ENCODE measurements at places on chromosomes 6 and 20. TPM values are rescaled to one million over a fixed set of nuclear protein-coding genes. Genes with fewer than 3 reads are reported as not detected.

DNA sequence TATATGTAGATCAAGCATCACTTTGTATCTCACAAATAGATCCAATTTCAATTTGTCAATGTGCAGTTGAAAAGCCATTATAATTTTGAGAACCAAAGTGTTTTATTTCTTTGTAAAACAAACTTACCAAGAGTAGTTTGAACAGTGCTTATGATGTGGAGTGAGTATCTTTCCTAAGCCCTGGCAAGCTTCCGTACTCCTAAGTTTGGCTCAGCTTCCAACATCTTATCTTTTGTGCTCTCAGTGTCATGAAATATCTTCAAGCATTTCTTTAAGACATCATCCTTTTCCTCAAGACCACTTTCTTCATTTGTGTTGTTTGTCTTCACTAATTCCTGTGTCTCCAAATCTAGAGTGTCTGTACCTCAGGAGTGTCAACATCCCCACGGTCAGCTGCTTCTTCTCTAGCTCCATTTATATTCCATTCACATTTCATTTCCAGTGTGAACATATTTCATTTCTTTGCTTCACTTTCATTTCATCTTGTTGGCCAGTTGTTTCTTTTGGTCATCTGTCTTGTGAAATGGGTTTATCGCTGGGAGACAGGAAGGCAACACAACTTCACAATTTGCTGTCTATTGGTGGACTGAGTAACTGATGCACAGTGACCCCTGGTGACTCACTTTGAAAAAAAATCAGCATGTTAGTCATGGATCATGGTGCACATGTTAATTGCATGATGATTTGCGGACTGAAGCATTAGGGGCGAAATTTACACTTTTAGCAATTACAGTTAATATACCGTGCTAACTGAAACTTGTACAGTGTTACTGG lies 36.9 kb downstream of the SLC24A3 start:
- no peak for DNase-seq
- H3K36me3 ChIP-seq = no peaks in the 10 kb centered on the region
- no peaks in the 10 kb centered on the region for H3K27me3 ChIP-seq
- no peak overlapping the region for H3K27ac ChIP-seq
- no peak overlapping the region for H3K4me3 ChIP-seq

- H3K27me3 ChIP-seq = no peaks in the 10 kb centered on the region
- no peak overlapping the region for H3K4me3 ChIP-seq
- no peak overlapping the region for H3K27ac ChIP-seq
- H3K4me1 ChIP-seq = no peaks in the 10 kb centered on the region
- H3K36me3 ChIP-seq = no peaks in the 10 kb centered on the region
Measured at GRCh38 chr6:17998003-17998402, 10.6 kb upstream of the KIF13A start.

- no peak overlapping the region for H3K27ac ChIP-seq
- no peak for DNase-seq
- no peaks in the 10 kb centered on the region for H3K36me3 ChIP-seq
- H3K4me3 ChIP-seq = no peak overlapping the region
Measured at GRCh38 chr6:22666021-22666420, 96.7 kb downstream of the HDGFL1 start.

- peaks cover 46% of the 10 kb centered on the region for H3K4me1 ChIP-seq
- H3K4me3 ChIP-seq = peak overlapping the region; percentile 91
- peaks cover 13% of the 10 kb centered on the region for H3K36me3 ChIP-seq
- H3K27me3 ChIP-seq = no peaks in the 10 kb centered on the region
Measured at GRCh38 chr6:30684386-30685156, 1.9 kb downstream of the PPP1R18 start.

- no peak overlapping the region for H3K27ac ChIP-seq
- no peaks in the 10 kb centered on the region for H3K27me3 ChIP-seq
- no peaks in the 10 kb centered on the region for H3K36me3 ChIP-seq
- no peaks in the 10 kb centered on the region for H3K4me1 ChIP-seq
- H3K4me3 ChIP-seq = no peak overlapping the region
Measured at GRCh38 chr6:49522710-49523593, 23.2 kb downstream of the GLYATL3 start.

DNA sequence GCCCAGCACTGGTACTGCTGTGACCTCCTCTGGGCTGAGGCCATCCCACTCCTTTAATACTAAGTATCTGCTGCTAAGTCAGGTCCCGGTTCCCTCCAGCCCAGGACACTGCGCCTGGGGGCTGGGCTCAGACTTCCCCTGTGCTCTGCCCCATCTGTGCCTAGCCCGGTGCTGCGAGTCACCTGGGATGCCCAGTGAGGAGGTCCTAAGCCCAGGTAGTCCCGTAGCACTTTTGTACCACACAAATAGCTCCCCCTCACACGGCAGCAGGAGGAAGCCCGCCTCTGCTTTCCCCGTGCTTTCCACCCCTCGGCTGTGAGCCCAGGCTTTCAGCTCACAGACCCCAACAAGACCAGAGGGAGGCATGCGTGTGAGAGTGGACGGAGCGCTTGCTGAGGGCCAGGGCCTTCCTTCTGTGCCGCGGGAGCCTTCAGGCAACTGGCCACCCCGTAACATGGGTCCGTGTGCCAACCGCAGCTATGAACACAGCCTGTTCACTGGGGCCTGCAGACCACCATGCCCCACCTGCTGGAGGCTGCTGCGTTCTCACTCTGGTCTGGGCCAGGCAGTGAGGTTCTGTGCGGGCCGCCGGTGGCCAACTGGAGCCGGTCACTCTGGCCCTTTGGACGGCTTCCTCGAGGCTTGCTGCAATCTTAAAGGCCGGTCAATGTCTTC lies 79.9 kb upstream of the MPC1 start:
- DNase-seq = peak; percentile 59
- no peak overlapping the region for H3K27ac ChIP-seq
- H3K36me3 ChIP-seq = no peaks in the 10 kb centered on the region
- peaks cover 16% of the 10 kb centered on the region for H3K4me1 ChIP-seq
- H3K4me3 ChIP-seq = no peak overlapping the region

GRCh38 chr6:125188594-125189203 lies 35.1 kb downstream of the TPD52L1 start:
- H3K27me3 ChIP-seq = no peaks in the 10 kb centered on the region
- H3K4me3 ChIP-seq = no peak overlapping the region
- DNase-seq = no peak
- peak overlapping the region; percentile 48 for H3K27ac ChIP-seq
- H3K4me1 ChIP-seq = peaks cover 4% of the 10 kb centered on the region
- no peaks in the 10 kb centered on the region for H3K36me3 ChIP-seq

GRCh38 chr6:160077024-160077423 lies 44.6 kb upstream of the SLC22A1 start:
- peaks cover 80% of the 10 kb centered on the region for H3K36me3 ChIP-seq
- no peaks in the 10 kb centered on the region for H3K27me3 ChIP-seq
- H3K4me1 ChIP-seq = no peaks in the 10 kb centered on the region
- no peak for DNase-seq
- no peak overlapping the region for H3K27ac ChIP-seq
- no peak overlapping the region for H3K4me3 ChIP-seq

DNA sequence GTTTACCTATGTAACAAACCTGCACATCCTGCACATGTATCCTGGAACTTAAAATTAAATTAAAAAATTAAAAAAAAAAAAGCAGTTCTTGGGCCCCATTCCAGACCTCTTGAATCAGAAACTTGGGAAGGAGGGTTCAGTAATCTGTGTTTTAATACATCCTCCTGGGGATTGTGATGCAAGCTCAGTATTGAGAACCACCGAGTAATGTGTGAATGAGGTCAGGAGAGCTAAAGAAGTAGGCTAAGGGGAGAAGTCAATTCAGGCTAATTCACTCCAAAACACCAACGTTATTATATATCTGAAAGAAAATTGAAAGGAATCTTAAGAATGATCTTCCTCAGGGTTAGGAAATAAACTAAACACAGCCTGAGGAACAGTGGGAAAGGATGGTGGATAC lies 120.4 kb downstream of the RNF144B start:
- no peak for DNase-seq
- H3K27me3 ChIP-seq = no peaks in the 10 kb centered on the region
- H3K4me3 ChIP-seq = no peak overlapping the region
- H3K4me1 ChIP-seq = peaks cover 4% of the 10 kb centered on the region

DNA sequence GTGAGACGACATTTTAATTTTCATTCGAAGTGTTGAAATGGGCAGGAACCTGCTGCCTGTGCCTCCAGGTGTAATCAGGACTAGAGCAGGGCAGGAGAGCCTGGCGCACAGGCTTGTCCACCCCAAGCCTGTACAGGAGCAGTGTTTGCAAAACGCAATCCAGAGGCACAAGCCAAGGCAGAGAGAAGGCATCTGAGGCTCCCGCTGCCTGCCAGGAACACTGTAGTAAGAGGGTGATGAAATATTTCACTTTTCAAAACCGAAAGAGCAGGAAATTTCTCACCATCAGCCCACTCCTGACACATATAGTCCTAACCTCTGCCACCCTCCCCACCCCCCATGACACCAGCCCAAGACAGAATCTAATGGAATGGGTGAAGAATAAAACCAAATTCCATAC lies 132.5 kb downstream of the RTN4IP1 start:
- no peak overlapping the region for H3K27ac ChIP-seq
- no peak for DNase-seq

DNA sequence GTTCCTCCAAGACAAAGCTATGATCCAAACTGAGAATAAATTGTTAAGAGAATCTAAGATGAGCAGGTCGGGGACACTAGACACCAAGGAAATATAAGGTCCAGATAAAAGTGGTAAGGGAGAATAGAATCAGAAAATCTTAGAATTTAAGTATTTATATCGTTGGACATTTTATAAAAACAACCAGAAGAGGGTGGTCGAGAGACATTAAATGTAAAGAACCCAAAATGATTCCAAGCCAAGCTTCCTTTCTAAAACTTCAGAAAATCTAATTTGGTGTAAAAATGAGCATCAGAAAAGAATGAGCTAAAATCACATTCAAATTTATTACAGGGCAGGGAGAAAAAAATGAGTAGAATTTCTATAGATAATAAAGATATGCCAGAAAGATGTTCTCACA lies 97.8 kb upstream of the OGFRL1 start:
- H3K27ac ChIP-seq = no peak overlapping the region
- no peaks in the 10 kb centered on the region for H3K4me1 ChIP-seq
- no peak for DNase-seq
- no peaks in the 10 kb centered on the region for H3K36me3 ChIP-seq
- no peaks in the 10 kb centered on the region for H3K27me3 ChIP-seq

DNA sequence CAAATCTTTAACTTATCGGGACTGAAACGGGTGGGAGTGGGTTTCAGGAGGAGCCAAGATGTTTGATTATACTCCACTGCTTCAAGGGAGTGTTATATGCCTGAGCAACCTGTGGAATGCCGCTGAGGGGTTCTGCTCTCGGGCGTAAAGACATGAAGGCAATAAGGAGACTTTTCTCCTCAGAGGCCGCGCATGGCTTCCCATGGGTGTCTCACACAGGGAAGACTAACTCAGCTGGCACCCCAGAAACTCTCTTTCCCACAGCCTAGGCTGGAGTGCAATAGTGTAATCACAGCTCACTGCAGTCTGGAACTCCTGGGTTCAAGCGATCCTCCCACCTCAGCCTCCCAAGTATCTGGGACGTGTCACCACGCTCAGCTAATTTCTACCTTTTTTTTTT lies 5.1 kb upstream of the C20orf141 start:
- no peak overlapping the region for H3K4me3 ChIP-seq
- H3K27me3 ChIP-seq = peaks cover 6% of the 10 kb centered on the region
- DNase-seq = no peak
- H3K36me3 ChIP-seq = no peaks in the 10 kb centered on the region
- H3K4me1 ChIP-seq = no peaks in the 10 kb centered on the region
- no peak overlapping the region for H3K27ac ChIP-seq

DNA sequence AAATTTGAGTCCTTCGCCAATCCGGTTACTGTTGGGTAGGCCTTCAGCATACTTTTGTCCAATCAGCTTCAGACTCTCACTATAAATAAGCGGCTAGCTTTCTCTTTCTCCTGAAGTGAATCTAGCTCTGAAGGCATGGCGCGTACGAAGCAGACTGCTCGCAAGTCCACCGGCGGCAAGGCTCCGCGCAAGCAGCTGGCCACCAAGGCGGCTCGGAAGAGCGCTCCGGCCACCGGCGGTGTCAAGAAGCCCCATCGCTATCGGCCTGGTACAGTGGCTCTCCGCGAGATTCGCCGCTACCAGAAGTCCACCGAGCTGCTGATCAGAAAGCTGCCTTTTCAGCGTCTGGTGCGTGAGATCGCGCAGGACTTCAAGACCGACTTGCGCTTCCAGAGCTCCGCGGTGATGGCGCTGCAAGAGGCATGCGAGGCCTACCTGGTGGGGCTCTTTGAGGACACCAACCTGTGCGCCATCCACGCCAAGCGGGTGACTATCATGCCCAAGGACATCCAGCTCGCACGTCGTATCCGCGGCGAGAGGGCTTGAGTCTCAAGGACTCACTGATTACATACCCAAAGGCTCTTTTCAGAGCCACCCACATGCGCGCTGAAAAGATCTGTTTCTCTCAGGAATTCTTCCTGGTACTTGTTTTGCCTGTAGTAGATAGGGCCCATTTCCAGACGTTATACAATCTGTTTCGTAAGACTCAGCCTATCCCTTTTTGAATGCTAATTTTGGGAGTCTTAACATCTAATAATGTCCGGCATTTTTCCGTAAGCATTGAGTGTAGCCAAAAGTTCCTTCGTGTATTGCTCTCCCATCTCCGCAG lies 102.0 kb downstream of the OR2B2 start:
- peak overlapping the region; percentile 82 for H3K27ac ChIP-seq
- H3K36me3 ChIP-seq = no peaks in the 10 kb centered on the region
- peak overlapping the region; percentile 87 for H3K4me3 ChIP-seq
- H3K4me1 ChIP-seq = peaks cover 5% of the 10 kb centered on the region
- DNase-seq = no peak

- H3K36me3 ChIP-seq = no peaks in the 10 kb centered on the region
- H3K27me3 ChIP-seq = no peaks in the 10 kb centered on the region
- no peak overlapping the region for H3K27ac ChIP-seq
- H3K4me1 ChIP-seq = peaks cover 5% of the 10 kb centered on the region
- no peak for DNase-seq
Measured at GRCh38 chr6:168937054-168937453, 316.6 kb downstream of the THBS2 start.

GRCh38 chr6:141443668-141444289 lies 688.9 kb upstream of the GJE1 start:
- no peaks in the 10 kb centered on the region for H3K4me1 ChIP-seq
- H3K27ac ChIP-seq = no peak overlapping the region
- H3K36me3 ChIP-seq = no peaks in the 10 kb centered on the region

DNA sequence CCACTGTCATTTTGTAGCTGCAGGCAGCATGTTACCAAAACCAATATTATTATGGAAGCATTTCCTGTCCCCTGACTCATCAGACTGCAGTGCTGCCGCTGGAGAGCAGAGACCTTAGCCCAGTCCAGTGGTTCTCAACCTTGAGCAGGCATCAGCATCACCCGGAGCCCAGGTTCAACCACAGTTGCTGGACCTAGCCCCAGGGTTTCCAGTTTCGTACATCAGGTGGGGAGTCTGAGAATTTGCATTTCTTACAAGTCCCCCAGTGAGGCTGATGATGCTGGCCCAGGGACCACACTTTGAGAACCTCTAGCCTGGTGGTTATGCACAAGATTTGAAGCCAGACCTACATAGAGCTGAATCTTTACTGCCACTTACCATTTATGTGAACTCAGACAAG lies 47.3 kb downstream of the LY86 start:
- no peaks in the 10 kb centered on the region for H3K36me3 ChIP-seq
- no peaks in the 10 kb centered on the region for H3K4me1 ChIP-seq
- DNase-seq = no peak
- H3K4me3 ChIP-seq = no peak overlapping the region
- no peaks in the 10 kb centered on the region for H3K27me3 ChIP-seq

- H3K4me1 ChIP-seq = no peaks in the 10 kb centered on the region
- no peak for DNase-seq
- peak overlapping the region; percentile 93 for H3K27ac ChIP-seq
- no peaks in the 10 kb centered on the region for H3K27me3 ChIP-seq
Measured at GRCh38 chr6:32837651-32838113, 857 bp downstream of the TAP2 start.

The OR2B6 gene
- not detected for total RNA-seq

The FLRT3 gene
- not detected for total RNA-seq

The RUNX2 gene
- total RNA-seq = 0.21 TPM

The CST7 gene
- not detected for total RNA-seq

The TTI1 gene
- total RNA-seq = 18.0 TPM

The F13A1 gene
- 91.9 TPM for total RNA-seq

The KCNQ2 gene
- not detected for total RNA-seq

The GGTLC1 gene
- not detected for total RNA-seq

The PCED1A gene
- 49.7 TPM for total RNA-seq

The LCA5 gene
- 7.2 TPM for total RNA-seq

All from ascending aorta (tissue), 2 donors.